ENCODE measurements at places on chromosomes 1 and 21. TPM values are rescaled to one million over a fixed set of nuclear protein-coding genes. Genes with fewer than 3 reads are reported as not detected.

SLAMF8 gene
- total RNA-seq, result 1.0 TPM

DNA sequence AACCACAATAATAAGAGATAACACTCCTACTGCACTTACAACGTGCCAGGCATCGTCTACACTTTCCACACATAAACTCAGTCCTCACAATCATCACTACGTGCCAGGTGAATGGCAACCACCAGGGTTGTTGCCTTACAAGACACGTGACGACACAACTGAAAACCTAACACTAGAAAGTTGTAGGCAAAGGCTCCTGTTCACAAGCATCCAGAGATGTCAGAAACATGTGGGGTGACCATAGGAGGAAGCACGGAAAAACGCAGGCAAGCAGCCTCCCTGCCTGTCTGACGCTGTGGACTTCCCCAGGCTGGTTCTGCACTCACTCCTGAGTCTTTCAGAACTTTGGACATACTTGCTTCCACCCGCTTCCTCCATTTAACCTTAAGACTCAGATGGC, 7.0 kb downstream of the CAPZB start:
- H3K36me3 ChIP-seq, result peaks cover 10% of the 10 kb centered on the region
- no peaks in the 10 kb centered on the region for H3K27me3 ChIP-seq
- H3K4me1 ChIP-seq, result no peaks in the 10 kb centered on the region
- H3K27ac ChIP-seq, result no peak overlapping the region
- no peak overlapping the region for H3K4me3 ChIP-seq

- H3K27me3 ChIP-seq, result no peaks in the 10 kb centered on the region
- no peak overlapping the region for H3K27ac ChIP-seq
- no peak overlapping the region for H3K4me3 ChIP-seq
- no peak for DNase-seq
- no peaks in the 10 kb centered on the region for H3K4me1 ChIP-seq
Observed at GRCh38 chr1:209323743-209324142, 259.8 kb upstream of the CAMK1G start.

GRCh38 chr1:244314921-244315559, 136.7 kb downstream of the ADSS2 start:
- H3K27me3 ChIP-seq, result no peaks in the 10 kb centered on the region
- H3K4me1 ChIP-seq, result no peaks in the 10 kb centered on the region
- no peak for DNase-seq
- H3K27ac ChIP-seq, result no peak overlapping the region
- H3K36me3 ChIP-seq, result no peaks in the 10 kb centered on the region
- no peak overlapping the region for H3K4me3 ChIP-seq

DNA sequence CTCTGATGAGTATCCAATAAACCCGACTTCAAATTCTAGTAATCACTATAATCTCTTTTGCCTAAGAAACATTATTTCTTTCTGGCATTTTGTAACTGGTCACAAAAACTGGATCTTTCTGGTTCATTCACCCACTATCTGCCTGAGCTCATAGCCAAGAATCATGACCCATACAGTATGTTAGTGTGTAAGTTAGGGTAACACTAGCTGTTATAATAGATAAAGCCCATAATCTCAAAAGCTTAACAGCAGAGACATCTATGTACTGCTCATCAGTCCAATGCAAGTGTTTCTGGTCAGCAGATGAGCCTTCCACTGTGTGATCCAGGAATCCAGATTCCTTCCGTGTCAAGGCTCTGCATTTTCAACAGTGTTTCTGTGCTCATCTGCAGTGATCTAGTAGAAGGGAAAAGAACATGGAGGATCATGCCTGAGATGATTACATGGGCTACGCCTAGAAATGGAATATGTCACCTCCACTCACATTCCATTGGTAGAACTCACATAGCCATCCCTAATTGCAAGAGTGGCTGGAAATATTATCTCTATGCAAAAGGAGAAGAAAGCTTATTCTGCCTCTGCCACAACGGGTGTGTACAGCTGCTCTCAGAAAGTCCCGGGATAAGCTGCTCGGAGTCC, 27.7 kb downstream of the RRAGC start:
- H3K4me1 ChIP-seq, result no peaks in the 10 kb centered on the region
- H3K36me3 ChIP-seq, result no peaks in the 10 kb centered on the region
- no peaks in the 10 kb centered on the region for H3K27me3 ChIP-seq
- H3K27ac ChIP-seq, result no peak overlapping the region
- no peak for DNase-seq
- no peak overlapping the region for H3K4me3 ChIP-seq

- no peaks in the 10 kb centered on the region for H3K27me3 ChIP-seq
- H3K27ac ChIP-seq, result no peak overlapping the region
- H3K4me1 ChIP-seq, result no peaks in the 10 kb centered on the region
- DNase-seq, result no peak
- no peak overlapping the region for H3K4me3 ChIP-seq
- H3K36me3 ChIP-seq, result no peaks in the 10 kb centered on the region
Observed at GRCh38 chr1:209349363-209350308, 233.9 kb upstream of the CAMK1G start.

DNA sequence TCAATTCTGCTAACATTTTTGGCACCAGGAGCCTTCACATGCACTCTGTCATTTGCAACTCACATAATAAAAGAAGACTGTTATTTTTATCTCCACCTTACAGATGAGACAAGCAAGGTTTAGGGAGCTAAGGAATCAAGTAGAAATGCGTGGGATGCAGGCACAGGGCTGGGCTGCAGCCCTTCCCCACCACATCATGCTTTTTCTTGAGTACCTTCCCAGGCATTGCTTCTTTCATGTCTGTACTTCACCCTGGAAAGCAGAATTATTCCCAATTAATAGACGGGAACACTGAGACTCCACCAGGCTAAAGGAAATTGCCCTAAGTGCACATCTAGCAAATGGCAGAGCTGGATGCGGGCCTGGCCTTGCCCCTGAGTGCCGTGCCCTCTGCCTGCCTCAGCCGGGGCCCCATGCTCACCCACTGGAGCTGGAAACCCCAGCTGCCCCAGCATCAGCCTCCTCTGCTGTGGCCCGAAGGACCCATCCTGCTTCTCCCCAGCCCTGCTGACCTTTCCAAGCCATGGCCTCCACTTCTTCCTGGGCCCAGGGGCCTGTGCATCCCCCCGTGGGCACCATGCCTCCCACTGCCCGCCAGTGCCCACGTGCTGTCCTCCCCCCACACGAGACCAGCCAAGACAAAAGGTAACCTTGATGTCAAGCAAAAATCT, 257.5 kb downstream of the TOMM20 start:
- DNase-seq, result no peak
- no peaks in the 10 kb centered on the region for H3K36me3 ChIP-seq
- no peaks in the 10 kb centered on the region for H3K27me3 ChIP-seq
- H3K4me3 ChIP-seq, result no peak overlapping the region

- peak; percentile 30 for DNase-seq
- no peaks in the 10 kb centered on the region for H3K36me3 ChIP-seq
- no peak overlapping the region for H3K27ac ChIP-seq
- H3K4me3 ChIP-seq, result no peak overlapping the region
- no peaks in the 10 kb centered on the region for H3K27me3 ChIP-seq
- H3K4me1 ChIP-seq, result no peaks in the 10 kb centered on the region
Observed at GRCh38 chr1:7403265-7404045, 367.6 kb upstream of the VAMP3 start.

DNA sequence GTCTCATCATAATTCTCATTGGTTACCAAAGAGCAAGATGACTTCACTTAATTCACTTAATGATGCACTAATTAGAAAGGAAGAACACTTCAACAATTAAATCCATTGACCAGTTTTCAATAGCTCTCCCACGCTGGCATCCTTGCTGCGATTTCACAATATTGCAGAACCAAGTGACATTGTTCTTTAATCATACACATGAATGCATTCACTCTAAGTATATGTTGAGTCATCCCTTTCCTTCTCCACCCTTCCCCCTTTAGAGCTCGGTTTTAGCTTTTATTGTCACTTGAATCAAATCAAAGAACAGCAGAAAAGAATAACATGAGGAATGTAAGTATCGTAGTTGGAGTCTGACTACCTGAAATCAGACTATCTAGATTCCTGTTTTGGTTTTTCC, 233.6 kb upstream of the FMN2 start:
- H3K36me3 ChIP-seq, result no peaks in the 10 kb centered on the region
- no peaks in the 10 kb centered on the region for H3K4me1 ChIP-seq
- H3K4me3 ChIP-seq, result no peak overlapping the region
- no peaks in the 10 kb centered on the region for H3K27me3 ChIP-seq
- DNase-seq, result no peak
- H3K27ac ChIP-seq, result no peak overlapping the region

DNA sequence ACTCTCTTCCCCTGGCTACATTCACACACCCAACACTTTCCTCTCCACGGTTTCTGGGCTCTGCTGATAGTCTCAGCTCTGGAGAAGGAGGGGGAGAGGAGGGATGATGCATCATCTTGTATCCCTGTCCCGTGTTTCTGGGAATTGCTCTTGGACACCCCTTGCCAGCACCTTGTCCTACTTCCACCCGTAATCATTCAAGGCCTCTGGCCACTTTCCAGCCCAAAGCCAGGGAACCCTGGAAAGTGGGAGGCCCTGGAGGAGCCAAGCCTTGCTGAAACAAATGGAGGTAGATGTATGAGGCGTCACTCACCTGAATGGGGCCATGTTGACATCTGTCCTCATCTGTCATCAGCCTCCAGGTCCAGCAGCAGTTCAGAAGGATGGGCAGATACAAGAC, 4.4 kb downstream of the PLEKHO1 start:
- H3K27ac ChIP-seq, result peak overlapping the region; percentile 94
- no peaks in the 10 kb centered on the region for H3K27me3 ChIP-seq
- H3K4me3 ChIP-seq, result no peak overlapping the region
- H3K4me1 ChIP-seq, result no peaks in the 10 kb centered on the region

GRCh38 chr1:193729429-193729828, 543.0 kb upstream of the B3GALT2 start:
- no peak overlapping the region for H3K27ac ChIP-seq
- DNase-seq, result no peak
- no peaks in the 10 kb centered on the region for H3K27me3 ChIP-seq
- no peaks in the 10 kb centered on the region for H3K4me1 ChIP-seq
- H3K4me3 ChIP-seq, result no peak overlapping the region
- H3K36me3 ChIP-seq, result no peaks in the 10 kb centered on the region

GRCh38 chr1:44696789-44697345, 22.4 kb downstream of the ARMH1 start:
- no peaks in the 10 kb centered on the region for H3K36me3 ChIP-seq
- H3K27ac ChIP-seq, result no peak overlapping the region
- no peaks in the 10 kb centered on the region for H3K4me1 ChIP-seq
- DNase-seq, result no peak
- no peaks in the 10 kb centered on the region for H3K27me3 ChIP-seq
- H3K4me3 ChIP-seq, result no peak overlapping the region

Measured in right atrium auricular region (tissue), 2 donors.